Activated gamma-delta T cell (primary cell): ENCODE measurements at places on chromosomes 13 and 19.

DNA sequence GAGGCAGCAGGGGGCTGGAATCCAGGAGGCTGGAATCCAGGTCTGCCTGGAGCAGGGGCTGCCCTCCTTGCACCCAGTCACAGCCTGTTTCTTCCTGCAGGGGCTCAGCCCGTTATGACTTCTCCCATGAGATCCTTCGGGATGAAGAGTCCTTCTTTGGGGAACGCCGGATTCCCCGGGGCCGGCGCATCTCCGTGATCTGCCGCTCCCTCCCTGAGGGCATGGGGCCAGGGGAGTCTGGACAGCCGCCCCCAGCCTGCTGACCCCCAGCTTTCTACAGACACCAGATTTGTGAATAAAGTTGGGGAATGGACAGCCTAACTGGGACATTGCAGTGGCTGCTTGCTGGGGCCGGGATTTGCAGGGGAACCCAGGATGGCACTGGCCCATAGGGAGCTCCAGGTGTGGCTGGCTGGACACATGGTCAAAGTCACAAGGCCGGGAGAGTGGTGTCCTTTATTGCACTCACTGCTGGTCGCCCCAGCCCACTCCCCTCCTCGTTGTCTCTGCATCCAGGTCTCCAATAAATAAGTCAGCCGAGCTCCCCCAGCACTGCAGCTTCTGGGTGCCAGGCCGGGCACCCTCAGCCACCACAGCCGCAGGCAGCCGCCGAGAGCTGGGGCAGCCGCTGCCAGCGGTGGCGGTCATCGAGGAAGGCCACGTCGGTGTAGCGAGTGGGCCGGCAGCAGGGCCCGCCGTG is 872 bp downstream of the PSPN start:
- DNase-seq = no peak

GRCh38 chr13:113862931-113863523 is 849 bp downstream of the GAS6 start:
- no peak for DNase-seq

- DNase-seq = no peak
Measured at GRCh38 chr19:6706633-6706958, 13.9 kb downstream of the C3 start.

GRCh38 chr19:51501594-51502263 is at the start of gene SIGLEC12:
Gene SIGLEC12 (minus strand): TSS chr19:51501800. CDS start chr19:51501733, 67 bp downstream.
- no peak for DNase-seq

- no peak for DNase-seq
Measured at GRCh38 chr13:77979721-77980385, 61.2 kb upstream of the EDNRB start.
